ENCODE measurements at places on chromosomes 13 and 19.

DNA sequence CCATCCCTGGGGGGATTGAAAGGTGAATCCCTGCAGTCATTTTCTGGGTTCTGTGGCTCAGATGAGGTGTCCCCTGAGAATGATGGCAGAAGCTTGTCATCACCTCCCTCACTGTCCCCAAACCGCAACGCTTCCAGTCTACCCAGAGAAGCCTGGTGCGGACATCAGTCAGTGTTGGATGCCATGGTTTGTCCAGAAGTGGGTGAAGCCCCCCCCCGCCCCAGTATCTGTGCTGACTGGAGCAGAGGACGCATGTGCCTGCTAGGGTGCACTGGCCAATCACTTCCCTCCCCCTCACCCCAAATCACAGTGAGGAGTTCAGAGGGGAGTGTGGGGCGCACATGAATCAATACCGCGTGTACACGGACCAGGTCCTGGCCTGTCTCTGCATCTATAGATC lies 150.5 kb downstream of the TEX29 start:
- no peak for DNase-seq

DNA sequence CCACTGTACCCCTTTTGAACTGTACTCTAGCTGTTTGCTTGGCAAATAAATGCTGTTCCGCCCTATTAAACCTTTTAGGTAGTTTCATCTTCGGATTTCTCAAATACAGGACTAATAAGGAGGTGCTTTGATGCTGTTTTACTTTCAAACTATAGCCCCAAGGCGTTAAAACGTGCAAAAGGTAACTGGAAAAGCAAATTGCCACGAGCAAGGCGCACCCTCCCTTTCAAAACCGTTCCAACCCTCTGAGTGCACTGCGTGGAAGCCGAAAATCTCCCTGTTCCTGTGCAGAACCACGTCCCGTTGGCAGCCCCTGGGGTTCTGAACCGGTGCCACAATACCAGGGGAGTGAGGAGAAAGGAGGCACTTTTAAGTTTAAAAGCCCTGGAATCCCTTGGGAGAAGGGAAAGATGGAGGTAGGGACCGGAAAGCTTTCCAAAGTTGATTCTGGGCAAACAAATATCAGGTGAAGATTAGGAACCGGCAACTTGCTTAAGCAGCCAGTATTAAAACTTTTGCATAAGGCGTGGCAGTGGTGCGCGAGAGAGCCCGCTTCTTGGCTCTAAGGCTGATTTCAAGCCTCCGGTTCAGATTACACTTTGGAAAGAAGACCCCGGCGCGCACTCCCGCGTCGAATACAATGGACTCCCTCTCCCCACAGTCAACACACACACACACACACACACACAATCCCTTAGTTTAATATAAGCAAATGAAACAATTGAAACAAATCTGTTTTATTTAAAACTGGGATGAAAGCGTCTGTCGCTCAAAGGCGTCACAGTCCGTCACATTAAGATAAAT lies 9.5 kb downstream of the POU4F1 start:
- no peak for DNase-seq

- DNase-seq, result peak; percentile 24
Observed at GRCh38 chr19:15869109-15869555, 28.7 kb downstream of the CYP4F2 start.

- DNase-seq, result peak; percentile 61
Observed at GRCh38 chr19:29680447-29680846, 15.2 kb downstream of the PLEKHF1 start.

DNA sequence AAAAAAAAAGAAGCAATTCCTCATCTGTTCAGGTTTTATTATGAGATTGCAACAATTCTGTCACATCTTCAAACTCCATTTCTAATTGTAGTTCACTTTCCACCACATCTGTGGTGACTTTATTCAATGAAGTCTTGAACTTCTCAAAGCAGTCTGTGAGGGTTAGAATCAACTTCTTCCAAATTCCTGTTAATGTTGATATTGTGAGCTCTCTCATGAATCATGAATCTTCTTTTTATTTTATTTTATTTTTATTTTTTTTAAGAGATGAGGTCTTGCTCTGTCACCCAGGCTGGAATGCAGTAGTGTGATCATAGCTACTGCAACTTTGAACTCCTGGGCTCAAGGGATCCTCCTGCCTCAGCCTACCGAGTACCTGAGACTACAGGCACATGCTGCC lies 19.6 kb downstream of the ARHGAP35 start:
- no peak for DNase-seq

- DNase-seq, result no peak
Observed at GRCh38 chr19:33627962-33628839, 6.4 kb downstream of the CHST8 start.

- DNase-seq, result no peak
Observed at GRCh38 chr13:59424661-59425060, 739.1 kb downstream of the DIAPH3 start.
